ENCODE measurements at places on chromosomes 7 and 10.

- peak; percentile 33 for DNase-seq
Observed at GRCh38 chr7:87000344-87000743, 59.1 kb downstream of the ELAPOR2 start.

DNA sequence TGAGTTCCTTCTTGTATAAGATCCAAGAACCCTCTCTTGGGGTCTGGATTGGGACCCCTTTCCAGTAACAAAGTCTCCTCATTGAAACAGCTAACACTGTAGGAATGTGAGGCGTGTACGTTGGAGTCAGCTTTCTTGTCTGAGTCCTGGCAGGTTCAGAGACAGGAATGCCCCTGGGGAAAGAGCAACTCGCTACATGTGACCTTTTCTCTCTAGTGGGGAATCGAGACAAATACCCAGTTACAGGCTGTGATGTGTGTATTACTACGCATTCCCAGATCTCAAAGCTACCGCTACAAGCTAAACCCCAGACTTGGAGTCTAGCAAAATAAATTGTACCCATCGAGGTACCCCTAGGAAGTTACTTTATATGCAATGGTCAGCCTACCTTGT is 85.6 kb upstream of the FRMD4A start:
- no peak for DNase-seq

DNA sequence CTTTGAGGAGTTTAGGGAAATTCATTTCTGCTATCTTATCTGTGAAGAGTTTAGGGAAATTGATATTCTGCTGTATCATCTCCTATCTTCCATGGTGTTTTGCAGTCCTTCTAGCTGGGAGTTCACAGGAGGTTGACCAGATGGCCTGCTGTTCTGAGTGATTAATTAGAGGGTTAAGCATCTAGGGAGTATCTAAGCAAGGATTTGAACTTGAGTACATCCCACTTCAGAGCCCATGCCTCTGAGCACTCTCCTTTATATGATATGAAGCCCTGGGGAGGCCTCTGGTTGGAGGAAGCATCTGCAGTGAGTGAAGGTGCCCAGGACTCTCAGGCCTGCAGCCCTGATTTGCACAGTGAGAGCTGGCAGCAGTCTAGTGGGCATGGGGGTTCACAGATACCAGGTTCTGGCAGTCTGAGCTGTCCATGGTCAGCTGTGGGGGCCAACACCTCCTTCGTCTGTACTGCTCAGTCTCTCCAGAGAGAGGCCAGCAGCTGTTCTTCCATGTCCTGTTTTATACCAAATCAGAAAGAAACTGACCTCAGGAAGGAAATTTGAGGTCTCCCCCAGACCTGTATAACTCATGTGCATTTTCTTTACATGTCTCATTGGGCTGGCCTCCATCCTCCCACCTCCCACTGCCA is 156.9 kb downstream of the PLCE1 start:
- peak; percentile 85 for DNase-seq

DNA sequence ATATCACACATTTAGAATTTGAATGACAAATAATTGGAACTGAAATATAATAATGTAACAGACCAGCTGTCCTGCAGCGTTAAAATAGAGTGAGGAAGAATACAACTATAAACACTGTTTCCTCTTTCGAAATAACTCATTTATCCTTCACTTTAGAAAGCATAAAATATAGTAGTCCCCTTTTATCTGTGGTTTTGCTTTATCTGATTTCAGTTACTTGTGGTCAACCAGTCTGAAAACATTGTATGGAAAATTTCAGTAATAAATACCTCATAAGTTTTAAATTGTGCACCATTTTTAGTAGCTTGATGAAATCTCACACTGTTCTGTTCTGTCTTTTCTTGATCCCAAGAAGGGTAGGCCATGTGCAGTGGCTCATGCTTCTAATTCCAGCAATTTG is 31.7 kb downstream of the POLR1F start:
- no peak for DNase-seq

DNA sequence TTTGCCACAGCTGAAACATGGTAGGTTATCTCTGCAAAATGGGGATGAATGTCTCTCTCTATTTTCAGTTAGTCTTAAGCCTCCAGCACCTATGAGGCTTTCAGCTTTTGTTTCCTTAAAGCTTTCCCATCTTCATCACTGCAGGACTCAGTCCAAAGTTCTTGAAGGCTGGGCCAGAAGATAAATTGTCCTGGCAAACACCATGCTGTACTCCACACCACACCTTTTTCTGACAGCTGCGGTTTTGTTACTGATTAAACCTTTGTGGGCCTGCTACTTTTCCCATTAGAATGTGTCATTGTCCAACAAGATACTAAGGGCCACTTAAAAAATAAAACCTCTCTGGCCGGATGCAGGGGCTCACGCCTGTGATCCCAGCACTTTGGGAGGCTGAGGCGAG is 87.2 kb upstream of the A1CF start:
- no peak for DNase-seq

GRCh38 chr7:108375668-108376067 is 80.6 kb downstream of the NRCAM start:
- no peak for DNase-seq

DNA sequence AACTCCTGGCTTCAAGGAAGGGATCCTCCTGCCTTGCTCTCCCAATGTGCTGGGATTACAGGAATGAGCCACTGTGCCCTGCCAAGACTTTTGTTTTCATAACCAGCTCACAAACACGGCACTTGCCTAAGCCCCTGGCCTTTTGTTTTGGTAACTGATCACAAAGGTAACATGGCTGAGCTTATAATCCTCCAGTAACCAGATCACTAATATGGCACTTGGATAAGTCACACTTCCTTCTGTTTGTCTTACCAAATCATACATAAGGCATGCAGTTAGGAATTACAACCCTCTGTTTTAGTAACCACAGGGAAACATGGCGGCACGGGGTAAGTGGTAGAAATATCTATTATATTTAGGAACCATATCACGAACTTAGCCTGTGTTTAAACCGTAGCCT is 577.1 kb downstream of the CALN1 start:
- no peak for DNase-seq

DNA sequence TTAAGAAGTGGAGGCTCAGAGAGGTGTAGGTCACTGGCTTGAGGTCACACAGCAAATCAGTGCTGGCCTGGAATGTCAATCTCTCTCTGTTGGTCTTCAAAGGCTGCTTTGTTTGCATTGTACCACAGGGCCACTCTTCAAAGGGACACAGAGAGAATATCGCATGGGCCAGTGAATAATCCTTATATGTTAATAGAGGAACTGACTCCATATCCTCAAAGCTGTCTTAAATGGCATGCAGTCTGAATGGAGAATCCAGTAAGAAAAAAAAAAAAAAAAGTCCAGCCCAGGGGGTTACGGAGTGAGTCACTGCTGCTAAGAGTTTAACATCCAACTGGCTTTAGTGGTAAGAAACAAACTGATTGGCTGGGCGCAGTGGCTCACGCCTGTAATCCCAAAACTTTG is 54.1 kb downstream of the NRAP start:
- DNase-seq = no peak

- DNase-seq = no peak
Observed at GRCh38 chr10:93034426-93034825, 26.2 kb upstream of the CYP26C1 start.

DNA sequence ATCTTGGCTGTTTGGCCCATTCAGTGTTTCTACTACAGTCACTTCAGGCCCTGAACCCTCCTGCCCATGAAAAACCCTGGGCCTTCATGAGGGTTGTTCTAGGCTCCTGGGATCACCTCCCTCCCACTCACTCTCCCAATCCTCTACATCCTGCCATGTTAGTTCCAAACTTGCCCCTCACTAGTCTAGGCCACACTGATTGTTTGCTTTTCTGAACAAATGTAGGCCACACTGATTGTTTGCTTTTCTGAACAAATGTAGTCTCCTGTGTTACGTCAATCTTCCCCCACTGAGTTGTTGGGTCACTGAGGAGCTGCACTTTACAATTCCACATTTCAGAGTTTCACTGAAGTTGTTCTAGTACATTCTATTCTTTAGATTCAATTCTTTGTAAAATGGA is 5.3 kb upstream of the ALDH18A1 start:
- DNase-seq = no peak

DNA sequence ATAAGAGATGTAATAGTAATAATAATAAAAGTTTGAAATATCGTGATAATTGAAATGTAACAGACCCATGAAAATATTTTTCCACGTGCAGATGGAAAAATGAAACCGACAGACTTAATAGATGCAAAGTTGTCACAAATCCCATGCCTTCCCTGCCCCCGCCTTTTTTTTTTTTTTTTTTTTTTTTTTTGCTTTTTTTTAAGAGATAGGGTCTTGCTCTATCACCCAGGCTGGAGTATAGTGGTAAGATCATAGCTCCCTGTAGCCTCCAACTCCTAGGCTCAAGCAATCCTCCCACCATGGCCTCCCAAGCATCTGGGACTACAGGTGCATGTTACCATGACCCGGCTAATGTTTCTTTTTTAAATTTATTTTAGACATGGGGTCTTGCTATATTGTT is 80.5 kb downstream of the JMJD1C start:
- DNase-seq = no peak

GRCh38 chr7:134693256-134693655 is 46.6 kb downstream of the BPGM start:
- no peak for DNase-seq

DNA sequence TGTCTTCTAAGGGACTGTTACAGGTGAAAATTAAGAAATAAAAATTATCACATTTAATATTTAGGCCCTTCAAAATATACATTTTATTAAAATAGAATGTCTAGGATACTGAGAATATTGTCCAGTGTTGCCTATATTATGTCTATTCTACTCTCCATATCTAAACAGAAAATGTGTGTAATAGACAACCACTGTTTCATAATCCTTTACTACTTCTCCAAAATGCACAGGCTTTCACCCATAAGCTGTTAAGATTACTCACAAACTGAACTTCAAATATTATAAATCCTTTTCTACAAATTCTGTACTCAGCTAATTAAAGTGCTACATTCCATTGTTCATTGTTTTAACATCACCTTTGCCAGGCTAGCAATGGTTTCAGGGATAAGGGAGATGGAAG is 56.7 kb upstream of the TFEC start:
- DNase-seq = no peak

DNA sequence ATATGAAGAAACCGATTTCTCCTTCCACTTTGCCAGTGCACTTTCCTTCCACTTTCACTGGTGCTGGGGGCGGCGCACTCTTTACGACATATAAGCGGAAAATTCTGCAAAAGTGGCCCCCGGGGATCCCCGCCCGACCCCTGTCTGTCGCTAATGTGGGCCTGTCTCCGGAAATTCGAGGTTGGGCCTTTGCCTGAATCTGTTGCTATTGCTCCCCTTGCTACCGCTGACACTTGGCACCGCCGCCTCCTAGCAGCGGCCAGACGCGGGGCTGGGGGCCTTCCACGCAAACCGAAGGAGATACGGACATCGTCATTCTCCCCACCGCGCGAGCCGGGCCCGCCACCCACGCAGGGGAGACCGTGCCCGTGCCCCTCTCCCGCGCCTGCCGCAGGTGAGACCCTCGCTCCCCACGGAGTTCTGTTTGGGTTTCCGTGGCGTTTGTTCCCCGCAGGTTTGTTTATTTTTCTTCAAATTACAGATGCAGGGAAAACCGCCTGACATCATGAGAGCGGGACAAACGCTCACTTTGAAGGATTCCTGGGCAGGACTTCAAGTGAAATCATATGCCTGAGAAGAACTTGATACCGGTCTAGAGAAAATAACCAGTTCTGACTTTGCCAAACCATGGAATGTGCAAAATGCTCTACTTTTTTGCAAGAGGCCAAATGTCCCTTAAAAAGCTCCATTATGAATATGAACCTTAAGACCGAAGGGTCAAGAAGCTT is 5.0 kb downstream of the TWIST1 start:
- DNase-seq = no peak

DNA sequence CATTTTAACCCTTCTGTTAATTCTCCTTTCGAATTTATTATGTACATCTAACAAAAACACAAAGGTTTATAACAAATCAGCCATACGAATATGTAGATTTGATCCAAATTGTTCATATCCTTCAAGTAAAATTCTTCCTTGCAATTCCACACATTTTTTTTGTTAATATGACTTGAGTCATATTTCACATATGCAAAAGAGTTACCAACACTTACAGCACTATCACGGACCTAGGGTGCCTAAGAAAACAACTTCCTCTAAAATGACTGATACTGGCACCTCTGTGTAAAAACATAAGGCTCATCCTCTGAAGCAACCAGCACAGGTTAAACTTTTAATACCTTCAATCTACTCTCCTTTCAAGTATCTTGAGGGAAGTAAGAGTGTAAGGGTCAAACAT is 451.8 kb downstream of the SEMA3D start:
- no peak for DNase-seq

DNA sequence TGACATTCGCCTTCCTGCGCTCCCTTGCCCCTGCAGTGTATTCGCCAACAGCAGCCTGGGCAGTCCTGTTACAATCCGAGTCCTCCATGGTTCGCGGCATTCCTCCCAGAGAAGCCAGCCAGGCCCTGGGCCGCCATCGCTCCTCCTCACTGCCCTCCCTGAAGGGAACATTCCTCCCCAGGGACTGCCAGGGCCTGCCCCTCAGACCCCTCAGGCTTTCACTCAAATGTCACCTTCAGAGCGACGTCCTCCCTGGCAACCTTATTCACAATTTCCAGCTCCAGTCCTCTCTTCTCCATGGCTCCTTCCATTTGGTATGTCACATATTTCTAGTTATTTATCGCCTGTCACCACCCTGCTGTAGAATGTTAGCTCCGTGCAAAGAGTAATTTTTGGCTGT is 17.4 kb downstream of the ADAMTS14 start:
- no peak for DNase-seq

- no peak for DNase-seq
Observed at GRCh38 chr7:118575393-118575948, 351.0 kb downstream of the ANKRD7 start.

- no peak for DNase-seq
Observed at GRCh38 chr7:5397736-5398135, 25.9 kb downstream of the TNRC18 start.

DNA sequence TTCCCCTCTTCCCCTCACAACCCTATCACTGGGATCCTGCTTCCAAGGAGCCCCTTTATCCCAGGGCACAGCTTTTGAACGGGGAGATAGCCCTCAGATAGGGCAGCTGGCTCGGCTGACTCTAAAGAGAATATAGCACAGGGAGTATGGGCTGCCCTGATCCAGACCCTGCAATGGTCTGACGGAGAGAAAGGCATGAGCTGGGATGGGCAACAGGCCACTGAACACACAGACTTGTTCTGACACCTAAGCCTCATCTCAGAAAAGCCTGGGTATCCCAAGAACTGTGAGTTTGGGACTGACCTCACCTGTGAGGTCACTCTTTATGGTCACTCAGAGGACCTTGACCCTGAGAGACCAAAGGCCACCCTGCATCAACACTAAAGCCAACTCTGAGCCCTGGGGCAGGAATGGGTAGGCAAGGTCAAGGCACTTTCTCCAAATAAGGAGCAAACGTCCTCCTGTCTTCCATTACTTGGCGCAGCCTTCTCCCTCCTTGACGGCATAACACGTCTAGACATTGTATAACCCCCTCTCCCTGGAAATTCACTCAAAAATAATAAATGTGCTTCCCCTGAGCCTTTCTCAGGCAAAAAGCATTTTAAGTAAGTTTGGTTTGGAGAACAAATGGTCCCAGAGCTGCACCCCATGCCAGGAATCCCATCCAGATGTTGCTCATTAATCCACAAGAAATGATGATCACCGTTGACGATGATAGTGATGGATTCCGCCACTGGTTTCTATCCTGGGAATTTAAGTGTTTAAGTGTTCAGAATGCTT is 8.2 kb upstream of the LRRC18 start:
- DNase-seq = no peak

Measured in NCI-H524 (cell line).